HT1080 (cell line): ENCODE measurements at places on chromosomes 11 and 22. TPM values are rescaled to one million over a fixed set of nuclear protein-coding genes. Genes with fewer than 3 reads are reported as not detected.

DNA sequence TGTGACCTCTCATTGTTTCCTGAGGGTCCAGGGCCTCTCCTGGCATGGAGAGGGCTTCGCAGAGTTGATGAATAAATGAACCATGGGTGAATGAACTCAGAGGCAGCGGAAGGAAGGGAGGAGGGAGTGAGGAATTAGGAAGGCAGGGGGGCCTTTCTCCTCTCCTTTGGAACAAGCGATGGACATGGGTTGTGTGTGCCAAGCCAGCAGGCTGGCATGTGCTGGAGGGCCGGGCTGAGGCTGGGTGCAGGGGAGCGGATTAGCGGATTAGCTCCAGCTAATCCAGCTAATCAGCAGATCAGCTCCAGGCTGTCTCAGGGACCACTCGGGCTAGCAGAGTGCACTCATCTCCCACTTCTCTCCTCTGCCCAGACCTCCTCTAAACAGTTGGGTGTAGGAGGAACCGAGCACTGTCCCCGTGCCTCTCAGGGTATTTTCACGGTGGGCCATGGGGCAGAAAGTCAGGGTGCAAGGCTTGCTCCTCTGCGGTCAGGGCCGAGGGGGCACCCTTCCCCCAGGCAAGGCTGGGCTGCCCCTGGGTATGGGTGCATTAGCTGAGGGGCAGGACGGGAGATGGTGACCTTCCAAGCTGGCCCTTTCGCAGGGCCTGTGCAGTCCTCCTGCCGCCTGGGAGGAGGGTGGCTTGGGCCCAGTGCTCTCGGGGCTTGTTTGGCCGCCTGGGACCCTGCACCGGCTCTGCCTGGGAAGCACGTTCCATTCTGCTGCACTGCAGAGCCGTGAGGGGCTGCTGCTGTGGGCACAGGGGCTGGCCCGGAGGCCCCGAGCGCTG lies 120.3 kb upstream of the B3GAT1 start:
- no peak for DNase-seq

Gene TMPRSS5
- 0.13 and 0.14 TPM in 2 replicates for total RNA-seq

Gene A4GALT
- total RNA-seq, result 6.9 and 7.3 TPM in 2 replicates

DNA sequence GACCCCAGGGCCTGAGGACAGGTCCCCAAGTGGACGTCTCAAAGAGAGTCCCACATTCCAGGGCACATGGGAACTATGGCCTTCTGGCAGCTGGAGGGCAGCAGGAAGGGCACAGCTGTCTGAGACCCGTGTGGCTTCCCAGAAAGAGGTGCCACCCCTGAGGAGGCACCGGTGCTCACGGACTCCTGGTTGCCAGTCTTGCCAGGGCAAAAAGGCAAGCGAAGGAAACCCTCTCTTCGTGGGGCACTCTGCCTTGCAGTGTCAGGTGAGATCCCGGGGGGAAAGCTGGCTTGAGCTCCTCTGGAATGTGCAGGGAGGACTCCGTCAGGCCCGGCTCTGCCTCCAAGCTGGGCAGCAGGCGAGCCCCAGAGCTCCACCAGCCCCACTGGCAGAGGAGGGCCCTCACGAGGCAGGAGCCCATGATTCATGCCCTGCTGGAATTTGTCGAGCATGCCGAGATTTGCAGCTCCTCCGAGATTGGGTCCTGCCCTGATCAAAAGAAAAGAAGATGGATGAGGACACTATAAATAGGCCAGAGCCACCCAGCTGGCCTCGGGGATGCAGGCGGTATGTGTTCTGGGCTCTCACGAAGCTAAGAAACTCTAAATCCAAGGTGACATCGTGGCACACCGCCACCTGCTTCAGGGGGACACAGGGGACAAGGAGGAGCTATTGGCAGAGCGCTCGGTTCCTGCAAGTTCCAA lies 9.9 kb upstream of the CELSR1 start:
- peak; percentile 83 for DNase-seq

Gene SHISA8
- 1.0 and 8.8 TPM in 2 replicates for total RNA-seq

DNA sequence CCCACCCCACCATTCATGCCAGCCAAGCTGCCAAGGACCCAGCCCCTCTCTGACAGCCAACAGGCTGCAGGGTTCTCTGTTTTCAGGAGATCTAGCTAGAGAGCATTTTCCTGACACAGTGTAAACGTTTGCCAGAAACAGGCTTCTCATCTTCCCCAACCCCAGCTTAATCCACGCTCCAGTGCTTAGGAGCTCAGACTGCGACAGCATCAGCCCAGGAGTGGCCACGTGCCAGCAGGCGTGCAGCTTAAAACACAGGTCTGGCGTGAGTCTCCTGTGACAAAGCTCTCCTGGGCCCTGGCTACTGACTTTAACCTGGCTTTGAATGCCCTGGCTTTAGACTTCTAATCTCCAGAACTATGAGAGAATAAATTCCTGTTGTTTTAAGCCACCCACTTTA lies 66.6 kb downstream of the GALNT18 start:
- DNase-seq, result no peak

Gene C11orf52
- total RNA-seq, result not detected in 2 replicates

GRCh38 chr11:116454020-116454645 lies 318.7 kb downstream of the BUD13 start:
- DNase-seq, result peak; percentile 24

GRCh38 chr11:133928628-133929059 lies 28.1 kb downstream of the IGSF9B start:
- DNase-seq, result no peak

- DNase-seq, result peak; percentile 56
Observed at GRCh38 chr11:114162719-114163123, 103.2 kb downstream of the ZBTB16 start.
